M059J (cell line): ENCODE measurements at places on chromosomes 4 and X.
A peak's percentile ranks its signal among the peaks of the same experiment; 100 is the strongest.

- DNase-seq = peak; percentile 41
Measured at GRCh38 chr4:155629956-155630355, 36.7 kb upstream of the GUCY1A1 start.

DNA sequence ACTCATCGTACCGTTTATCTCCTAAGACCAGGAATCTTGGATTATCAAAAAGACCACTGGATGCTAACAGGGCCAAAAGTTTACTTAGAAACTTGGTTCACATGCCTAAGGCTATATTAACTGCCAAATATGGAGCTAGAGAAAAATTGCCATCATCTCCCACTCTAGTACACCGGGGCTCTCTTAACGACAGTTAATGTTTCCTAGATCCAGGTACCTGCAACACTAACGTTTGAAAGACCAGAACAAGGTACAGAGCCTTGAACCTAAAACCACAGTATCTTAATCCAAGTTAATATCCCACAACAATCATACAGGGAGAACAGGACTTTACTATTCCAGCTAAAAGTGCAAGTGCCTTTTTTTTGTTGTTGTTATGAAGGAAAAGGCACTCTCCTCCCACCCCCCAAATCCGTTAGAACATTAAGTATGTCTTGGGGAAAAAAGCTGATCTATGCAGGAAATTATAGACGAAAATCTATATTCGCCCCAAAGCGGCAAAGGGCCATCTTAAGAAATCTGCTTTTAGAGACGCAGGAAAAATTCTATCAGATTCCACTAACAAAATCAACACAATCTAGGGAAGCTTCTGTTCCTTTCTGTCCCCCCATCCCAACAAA, 1.3 kb downstream of the G3BP2 start:
- DNase-seq = peak; percentile 16

- no peak for DNase-seq
Measured at GRCh38 chrX:20522420-20522819, 255.7 kb upstream of the RPS6KA3 start.

- no peak for DNase-seq
Measured at GRCh38 chr4:2341911-2342652, 76.4 kb downstream of the ZFYVE28 start.

GRCh38 chr4:76589872-76590797, 155.1 kb downstream of the SHROOM3 start:
- peak; percentile 96 for DNase-seq

DNA sequence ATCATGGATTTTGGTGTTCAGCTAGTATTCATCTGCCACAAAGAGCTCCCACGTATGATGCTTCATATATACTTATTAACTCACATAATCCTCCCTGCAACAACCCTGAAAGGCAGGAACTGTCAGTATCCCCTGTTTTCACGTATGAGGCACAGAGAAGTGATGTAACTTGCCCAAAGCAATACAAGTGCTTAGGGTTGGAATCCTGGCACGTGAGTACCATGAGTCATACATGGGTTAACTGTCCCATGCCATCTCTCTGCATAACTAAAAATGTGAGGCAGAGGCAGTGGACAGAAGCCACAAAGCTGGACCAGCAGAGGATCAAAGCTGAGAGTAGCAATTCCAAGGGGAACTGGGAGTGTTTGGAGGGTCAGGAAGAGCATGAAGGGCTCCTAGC, 35.7 kb upstream of the EGFL6 start:
- peak; percentile 86 for DNase-seq
